CD4-positive, CD25-positive, alpha-beta regulatory T cell (primary cell): ENCODE measurements at places on chromosomes 3 and 15. TPM values are rescaled to one million over a fixed set of nuclear protein-coding genes. Genes with fewer than 3 reads are reported as not detected.

- H3K36me3 ChIP-seq, result no peaks in the 10 kb centered on the region
- no peak within 1 kb of the TSS for H3K27ac ChIP-seq
- peaks cover 13% of the 10 kb centered on the region for H3K4me1 ChIP-seq
Measured at GRCh38 chr3:49869525-49870126, at the start of gene CAMKV. CAMKV (minus strand) TSS chr3:49869906; CDS start chr3:49862388, 7,518 bp downstream.

DNA sequence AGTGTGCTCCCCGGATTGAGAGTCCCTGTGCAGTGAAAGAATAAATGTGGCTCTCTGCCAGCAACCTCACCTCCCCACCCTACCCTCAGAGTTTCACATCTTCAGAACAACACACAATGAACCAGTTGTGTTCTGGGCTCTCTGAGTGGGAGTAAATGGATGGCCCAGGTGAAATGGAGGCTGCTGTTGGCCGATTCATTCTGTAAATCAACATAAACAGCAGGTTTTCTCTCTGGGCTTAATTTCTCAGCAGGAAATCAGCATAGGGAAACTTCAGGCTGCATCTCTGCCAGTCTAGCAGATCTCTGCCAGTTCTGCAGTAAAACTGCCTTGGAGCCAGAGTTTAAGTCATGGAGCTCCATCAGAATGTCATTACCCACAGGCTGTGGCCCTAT is 54.6 kb upstream of the FURIN start:
- peaks cover 16% of the 10 kb centered on the region for H3K4me1 ChIP-seq
- H3K27ac ChIP-seq, result no peak overlapping the region
- peak; percentile 57 for DNase-seq
- no peak overlapping the region for H3K4me3 ChIP-seq
- H3K36me3 ChIP-seq, result peaks cover 17% of the 10 kb centered on the region

- peaks cover 23% of the 10 kb centered on the region for H3K36me3 ChIP-seq
- no peak overlapping the region for H3K27ac ChIP-seq
- peaks cover 7% of the 10 kb centered on the region for H3K4me1 ChIP-seq
- DNase-seq, result no peak
- H3K27me3 ChIP-seq, result no peaks in the 10 kb centered on the region
- H3K4me3 ChIP-seq, result no peak overlapping the region
Measured at GRCh38 chr3:132444383-132444782, 27.1 kb downstream of the DNAJC13 start.

DNA sequence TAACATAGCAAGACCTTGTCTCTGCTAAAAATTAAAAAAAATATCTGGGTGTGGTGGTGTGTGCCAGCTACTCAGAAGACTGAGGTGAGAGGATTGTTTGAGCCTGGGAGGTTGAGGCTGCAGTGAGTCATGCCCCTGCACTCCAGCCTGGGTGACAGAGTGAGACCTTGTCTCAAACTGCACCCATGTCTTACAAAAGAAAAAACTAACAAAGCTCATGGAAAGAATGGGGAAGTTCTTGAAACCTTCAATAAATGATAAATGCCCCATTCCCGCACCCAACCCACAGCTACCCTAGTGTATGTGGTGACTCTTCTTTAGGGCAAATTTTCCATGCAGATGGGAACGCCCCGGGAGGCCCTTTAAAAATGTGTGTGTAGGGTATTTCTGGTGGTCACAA is 28.3 kb downstream of the RPLP1 start:
- peaks cover 2% of the 10 kb centered on the region for H3K27me3 ChIP-seq
- DNase-seq, result no peak
- no peak overlapping the region for H3K4me3 ChIP-seq
- H3K4me1 ChIP-seq, result no peaks in the 10 kb centered on the region
- no peak overlapping the region for H3K27ac ChIP-seq

GRCh38 chr15:64703632-64703959 is 71.8 kb downstream of the RBPMS2 start:
- no peaks in the 10 kb centered on the region for H3K36me3 ChIP-seq
- H3K4me3 ChIP-seq, result peak overlapping the region; percentile 92
- peaks cover 46% of the 10 kb centered on the region for H3K4me1 ChIP-seq
- no peak for DNase-seq
- peak overlapping the region; percentile 68 for H3K27ac ChIP-seq

Gene LCMT2
- 7.9 TPM for polyA plus RNA-seq
